ENCODE measurements at places on chromosomes 16 and 17.
A peak's percentile ranks its signal among the peaks of the same experiment; 100 is the strongest.

DNA sequence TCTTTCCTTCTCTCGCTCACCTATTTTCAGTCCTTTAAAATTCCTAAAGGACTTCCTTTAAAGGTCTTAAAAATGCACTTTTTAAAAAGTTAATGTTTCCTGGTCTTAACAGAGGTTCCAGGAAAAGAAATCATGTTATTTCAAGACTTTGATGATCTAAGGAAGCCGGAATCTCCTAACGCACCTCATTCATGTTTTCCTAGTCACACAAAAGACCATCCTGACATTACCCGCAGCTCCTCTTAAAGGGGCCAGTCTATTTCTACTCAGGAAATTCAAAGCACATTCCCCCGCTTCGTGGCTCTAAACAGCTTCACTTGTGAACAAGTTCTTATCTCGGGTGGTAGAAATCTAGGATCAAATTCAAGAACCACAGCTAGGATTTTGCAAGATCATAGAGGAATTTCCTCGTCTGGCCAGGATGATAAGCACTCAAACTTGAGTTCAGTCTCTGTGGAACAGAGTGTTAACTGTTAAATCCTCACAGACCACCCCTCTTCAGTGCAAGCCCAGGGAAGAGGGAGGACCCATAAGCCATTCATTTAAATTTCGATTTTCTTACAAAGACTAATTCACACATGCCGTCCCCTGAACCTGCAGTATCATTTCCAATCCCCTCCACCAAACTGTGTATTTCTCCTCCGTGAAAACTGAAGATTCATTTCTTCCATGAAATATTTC, 137.1 kb upstream of the AXIN2 start:
- DNase-seq = peak; percentile 63

GRCh38 chr17:51454456-51454978, 194.2 kb downstream of the UTP18 start:
- no peak for DNase-seq

GRCh38 chr17:77555121-77555591, 403.3 kb upstream of the TNRC6C start:
- DNase-seq = no peak

DNA sequence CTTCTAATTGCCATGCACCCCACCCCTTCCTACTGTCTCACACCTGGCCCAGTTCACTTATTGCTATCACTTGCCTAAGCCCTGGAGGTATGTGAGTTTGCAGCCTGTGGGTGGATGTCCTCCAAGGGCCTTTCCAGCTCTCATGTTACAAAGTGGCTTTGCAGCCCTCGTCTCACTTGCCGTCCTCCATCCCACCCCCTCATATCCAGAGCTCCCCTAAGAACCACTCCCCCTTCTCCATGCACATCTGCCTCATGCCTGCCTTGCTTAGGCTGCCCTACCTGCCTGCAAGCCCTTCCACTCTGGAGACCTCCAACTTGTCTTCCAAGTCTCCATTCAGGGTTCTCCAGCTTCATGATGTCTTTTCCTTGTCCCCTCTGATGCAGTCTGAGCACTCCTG, 119.4 kb upstream of the NLRP1 start:
- no peak for DNase-seq

DNA sequence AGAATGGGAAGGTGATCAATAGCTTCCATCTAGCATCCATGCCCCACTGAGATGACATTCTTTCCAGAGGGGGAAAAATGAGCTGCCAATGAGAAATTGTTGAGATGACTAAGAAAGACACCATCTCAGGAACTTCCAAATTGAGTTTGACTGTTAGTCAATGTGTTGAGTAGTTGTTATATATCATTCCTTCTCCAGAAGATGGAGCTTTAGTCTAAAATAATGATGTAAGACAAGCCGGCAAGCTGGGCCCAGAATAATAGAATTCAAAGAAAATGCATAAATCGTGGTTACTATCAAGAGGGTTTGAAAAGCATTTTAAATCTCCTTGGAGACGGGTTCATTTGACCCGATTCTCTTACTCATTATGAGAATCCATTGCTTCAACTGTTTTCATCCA, 71.0 kb upstream of the ATF7IP2 start:
- DNase-seq = no peak

- DNase-seq = no peak
Observed at GRCh38 chr17:15381707-15382106, 40.3 kb upstream of the TEKT3 start.

DNA sequence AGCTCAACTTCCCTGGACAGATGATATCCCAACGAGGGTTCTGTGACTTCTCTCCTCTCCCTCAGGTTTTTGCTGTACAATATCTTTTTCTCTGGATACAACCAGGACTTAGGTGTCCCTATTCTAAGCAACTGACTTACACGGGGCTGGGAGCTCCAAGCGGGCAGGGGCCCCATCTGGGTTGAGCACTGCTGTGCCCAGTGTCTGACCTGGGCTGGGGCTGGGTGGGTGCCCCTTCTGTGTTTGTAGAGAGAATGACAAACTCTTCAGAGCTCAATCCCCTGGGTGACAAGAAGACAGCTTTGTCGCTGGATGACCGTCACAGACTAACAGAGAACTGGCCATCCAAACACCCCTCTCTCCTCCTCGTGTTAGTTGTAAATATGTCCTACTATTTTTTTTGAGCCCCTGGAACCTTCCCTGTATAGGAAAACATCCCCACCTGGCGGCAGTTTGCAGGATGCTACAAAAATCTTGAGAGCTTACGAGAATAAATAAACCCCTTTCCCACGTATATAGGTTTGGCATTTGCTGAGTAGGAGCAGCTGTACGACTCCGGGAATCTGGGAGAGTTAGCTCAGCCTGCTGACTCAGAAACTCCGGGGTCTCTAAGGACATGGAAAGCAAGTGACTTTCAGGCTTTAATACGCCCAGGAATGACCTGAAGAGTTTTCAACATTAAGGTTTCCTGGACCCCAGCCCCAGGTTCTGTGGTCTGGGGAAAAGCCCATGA, 23.7 kb upstream of the RCVRN start:
- DNase-seq = peak; percentile 93

- DNase-seq = peak; percentile 6
Observed at GRCh38 chr17:77888242-77889134, 70.0 kb upstream of the TNRC6C start.

GRCh38 chr17:48177816-48178215, 70.2 kb downstream of the SNX11 start:
- DNase-seq = no peak

DNA sequence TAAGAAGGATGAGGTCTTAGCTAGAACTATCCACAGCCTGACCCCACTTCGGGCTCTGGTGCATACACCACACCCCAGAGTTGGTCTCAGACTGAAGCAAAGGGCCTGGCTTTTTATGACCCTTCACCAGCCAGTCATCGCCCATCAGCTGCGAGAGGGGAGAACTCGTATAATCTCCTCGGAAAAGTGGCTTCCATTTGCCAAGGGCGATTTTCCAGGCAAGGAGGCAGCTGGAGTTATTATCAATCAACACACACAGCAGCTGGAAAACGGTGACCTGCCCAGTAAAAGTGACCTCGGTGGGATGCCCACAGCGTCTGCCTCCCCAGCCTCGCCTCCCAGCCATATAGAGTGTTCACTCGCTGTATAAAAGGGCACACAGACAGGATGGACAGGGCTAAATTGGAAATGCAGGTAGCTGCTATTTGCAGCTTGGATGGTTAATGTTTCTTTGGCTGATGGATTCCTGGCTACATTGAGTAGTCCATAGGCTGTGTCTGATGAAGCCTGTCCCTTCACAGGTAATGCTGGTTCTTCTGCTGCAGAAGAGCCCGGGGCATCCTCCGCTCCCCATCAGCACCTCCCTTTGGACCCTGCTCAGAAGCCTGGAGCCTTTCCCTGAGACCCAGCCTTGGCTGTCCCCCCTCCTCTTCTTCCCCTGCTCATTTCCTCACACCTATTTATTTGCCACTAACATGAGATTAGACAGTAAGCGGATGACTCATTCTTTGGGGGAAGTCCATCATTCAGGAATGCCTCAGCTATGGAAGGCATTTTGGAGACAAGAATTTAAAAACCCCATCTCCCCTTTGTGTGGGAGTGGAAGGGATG, 45.7 kb downstream of the TMEM186 start:
- peak; percentile 42 for DNase-seq

DNA sequence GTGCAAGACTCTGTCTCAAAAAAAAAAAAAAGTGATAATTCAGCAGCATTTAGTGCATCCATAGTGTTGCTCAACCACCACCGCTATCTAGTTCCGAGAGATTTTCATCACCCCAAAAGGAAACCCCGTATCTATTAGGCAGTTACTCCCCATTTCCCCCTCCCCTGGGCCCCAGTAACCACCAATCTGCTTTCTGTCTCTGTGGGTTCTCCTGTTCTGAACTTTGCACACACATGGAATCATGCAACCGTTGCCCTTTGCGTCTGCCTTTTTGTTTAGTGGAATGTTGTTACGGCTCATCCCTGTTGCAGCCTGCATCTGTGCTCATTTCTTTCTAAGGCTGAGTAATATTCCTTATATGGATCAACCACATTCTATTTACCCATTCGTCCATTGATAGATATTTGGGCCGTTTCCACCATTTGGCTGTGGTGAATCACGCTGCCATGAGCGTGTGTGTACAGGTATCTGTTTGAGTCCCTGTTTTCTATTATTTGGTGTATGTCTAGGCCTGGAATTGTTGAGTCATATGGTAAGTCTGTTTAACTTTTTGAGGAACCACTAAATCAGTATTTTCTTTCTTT, 8.7 kb upstream of the SYNGR2 start:
- DNase-seq = peak; percentile 64

DNA sequence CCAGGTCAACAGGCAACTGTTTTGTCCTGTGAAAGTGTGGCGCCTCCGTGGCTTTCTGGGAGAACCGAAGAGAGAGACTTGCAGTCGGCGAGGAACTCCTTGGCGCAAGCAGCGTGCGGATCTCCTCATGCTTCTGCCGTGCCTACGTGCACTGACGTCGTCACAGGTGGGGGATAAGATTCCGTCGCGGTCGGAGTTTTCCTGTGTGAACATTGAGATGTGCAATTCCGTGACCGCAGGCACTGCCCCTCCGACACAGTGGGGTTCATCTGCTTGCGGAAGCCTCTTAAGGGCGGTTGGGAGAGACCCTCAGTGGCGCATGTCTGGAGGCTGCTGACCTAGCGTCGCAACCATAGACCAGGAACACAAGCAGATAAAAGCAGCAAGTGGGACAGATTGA, 212.3 kb upstream of the CHMP6 start:
- DNase-seq = no peak

GRCh38 chr17:62194401-62194800, 129.3 kb upstream of the MED13 start:
- DNase-seq = no peak

DNA sequence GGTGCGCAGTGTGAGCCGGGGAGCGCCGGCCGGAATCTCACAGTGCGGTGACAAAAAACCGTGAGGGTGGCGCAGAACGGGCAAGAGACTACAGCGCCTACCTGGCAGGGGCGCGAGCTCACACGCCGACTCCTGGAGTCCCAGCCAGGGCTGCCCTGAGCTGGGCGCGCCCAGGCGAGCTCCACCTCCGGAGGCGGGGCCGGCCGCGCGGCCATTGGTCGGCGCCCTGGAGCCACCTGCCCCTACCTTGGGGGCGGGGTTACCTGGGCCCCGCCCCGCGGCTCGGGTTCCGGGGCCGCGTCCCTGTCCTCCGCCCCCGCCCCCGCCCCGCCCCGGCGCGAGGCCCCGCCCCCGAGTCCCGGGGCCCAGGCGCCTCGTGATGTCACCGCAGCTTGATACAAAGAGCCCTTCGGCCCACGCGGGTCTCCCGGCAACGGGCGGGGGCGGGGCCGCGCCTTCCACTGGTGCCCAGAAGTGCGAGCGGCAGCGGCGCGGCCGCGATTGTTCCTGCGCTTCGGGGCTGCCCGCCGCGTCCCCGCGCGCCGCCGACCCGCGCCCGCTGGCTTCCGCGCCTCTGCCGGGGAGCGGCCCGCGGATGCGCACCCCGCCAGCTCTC, 96.3 kb downstream of the RAB11FIP4 start:
- no peak for DNase-seq

- peak; percentile 63 for DNase-seq
Observed at GRCh38 chr16:3536271-3536731, 35.5 kb downstream of the CLUAP1 start.

DNA sequence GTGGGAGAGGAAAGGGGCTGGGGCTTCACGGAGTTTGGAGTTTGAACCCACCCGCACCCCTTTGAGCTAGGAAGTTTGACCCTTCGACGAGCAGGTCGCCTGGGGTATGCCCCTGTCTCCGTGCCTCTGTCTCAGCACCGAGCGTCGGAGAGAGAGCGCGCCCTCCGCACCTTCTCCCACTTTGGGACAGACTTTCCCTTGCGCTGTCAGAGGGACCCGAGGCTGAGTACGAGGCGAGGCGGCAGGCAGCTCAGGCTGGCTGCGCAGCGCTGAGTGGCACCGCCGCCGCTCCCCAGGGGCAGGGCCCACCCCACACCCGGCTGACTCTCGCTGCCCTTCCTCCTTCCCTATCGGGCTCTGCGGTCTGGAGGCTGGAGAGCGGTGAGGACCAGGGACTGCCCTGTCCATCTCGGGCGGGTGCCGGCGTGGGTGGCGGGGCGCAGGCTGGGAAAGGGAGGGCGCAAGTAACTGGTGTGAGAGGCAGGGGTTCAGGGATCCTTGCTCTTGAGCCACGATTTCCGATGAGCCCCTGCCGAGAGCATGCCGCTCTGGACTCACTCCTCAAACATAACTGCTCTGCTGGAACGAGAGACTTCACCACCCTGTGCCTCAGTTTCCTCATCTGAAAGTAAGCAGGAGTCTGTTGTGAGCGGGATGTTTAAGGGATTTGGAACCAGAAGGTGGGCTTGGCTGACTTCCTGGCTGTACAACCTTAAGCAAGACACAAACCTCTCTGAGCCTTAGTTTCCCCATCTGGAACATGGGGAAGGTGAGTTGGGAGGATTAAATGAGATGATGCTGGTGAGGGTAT, 981 bp downstream of the BEAN1 start:
- DNase-seq = no peak

DNA sequence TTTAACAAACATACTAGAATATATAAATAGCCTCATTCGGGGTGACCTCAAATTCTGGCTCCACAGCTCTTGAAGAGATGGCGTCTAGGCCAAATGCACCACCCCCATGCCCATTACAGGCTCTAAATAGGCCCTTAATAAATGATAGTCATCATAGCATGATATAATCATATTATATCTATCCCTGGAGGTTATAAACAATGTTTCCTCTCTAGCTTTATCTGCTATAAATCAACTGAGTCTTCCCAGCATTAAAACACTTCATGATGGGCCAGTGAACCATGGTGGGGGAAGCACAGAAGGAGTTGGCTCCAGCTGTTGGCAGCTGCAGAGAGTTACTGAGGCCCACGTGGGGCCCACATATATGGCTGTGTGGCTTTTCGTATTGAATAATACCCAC, 214.9 kb upstream of the MPHOSPH6 start:
- no peak for DNase-seq

- DNase-seq = peak; percentile 28
Observed at GRCh38 chr16:88561485-88562359, 8.5 kb upstream of the ZC3H18 start.

- no peak for DNase-seq
Observed at GRCh38 chr16:1330260-1330914, 3.1 kb upstream of the BAIAP3 start.

- no peak for DNase-seq
Observed at GRCh38 chr16:66294507-66294906, 72.0 kb upstream of the CDH5 start.

GRCh38 chr17:81898029-81898866, 3.8 kb upstream of the NPB start:
- DNase-seq = peak; percentile 94

Measured in fibroblast of lung (primary cell).